Stimulated activated CD4-positive, alpha-beta T cell treated with anti-CD3 and anti-CD28 coated beads, Interleukin-12 subunit alpha, Interleukin-12 subunit beta, amount 100 ng/mL, for 48 hours (primary cell): ENCODE measurements at places on chromosomes 7 and 10.

DNA sequence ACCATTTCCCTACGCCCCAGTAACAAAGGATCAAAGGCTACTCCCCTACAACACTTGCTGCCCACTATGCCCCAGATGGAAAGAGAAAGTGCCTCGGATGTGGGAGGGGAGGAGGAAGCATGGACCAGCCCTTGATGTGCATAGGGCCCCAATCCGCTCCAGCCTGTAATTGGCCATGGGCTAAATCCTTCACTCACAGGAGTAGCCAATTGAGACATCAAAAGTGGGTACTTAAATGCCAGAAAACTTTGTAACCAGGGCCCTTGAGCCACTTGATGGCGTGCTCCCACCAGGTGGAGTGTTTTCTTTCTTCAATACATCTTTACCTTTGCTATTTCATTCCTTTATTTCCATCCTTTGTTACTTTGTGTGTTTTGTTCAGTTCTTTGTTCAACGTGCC is 500.5 kb upstream of the LRRN3 start:
- no peak for DNase-seq

DNA sequence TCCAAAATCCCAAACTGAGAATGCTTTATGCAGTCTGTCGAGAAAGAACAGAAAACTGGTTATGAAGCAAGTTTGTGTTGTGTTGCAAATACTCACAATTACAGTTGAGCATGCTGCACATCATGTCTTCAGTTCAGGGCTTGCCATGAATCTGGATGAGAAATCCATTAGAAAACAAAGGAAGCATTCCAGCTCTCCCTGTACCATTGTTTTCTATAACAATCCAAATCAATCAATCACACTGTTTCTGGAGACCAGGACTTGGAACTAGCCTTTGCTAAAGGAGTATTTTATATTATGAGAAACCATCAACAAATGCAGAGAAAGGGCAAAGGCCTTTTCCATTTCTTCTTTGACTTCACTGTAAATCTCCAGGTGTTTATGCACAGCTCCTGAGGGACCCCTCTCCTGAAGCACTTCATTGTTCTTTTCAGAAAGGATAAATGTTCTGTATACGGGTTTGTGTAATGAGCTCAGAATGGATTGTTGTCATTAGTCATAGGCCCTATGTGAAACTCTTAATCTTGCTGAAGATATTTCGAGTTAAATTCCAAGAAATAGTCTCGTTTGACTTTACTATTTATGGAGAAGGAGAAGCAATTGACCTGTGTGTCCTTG is 364.7 kb upstream of the POM121L12 start:
- no peak for DNase-seq

DNA sequence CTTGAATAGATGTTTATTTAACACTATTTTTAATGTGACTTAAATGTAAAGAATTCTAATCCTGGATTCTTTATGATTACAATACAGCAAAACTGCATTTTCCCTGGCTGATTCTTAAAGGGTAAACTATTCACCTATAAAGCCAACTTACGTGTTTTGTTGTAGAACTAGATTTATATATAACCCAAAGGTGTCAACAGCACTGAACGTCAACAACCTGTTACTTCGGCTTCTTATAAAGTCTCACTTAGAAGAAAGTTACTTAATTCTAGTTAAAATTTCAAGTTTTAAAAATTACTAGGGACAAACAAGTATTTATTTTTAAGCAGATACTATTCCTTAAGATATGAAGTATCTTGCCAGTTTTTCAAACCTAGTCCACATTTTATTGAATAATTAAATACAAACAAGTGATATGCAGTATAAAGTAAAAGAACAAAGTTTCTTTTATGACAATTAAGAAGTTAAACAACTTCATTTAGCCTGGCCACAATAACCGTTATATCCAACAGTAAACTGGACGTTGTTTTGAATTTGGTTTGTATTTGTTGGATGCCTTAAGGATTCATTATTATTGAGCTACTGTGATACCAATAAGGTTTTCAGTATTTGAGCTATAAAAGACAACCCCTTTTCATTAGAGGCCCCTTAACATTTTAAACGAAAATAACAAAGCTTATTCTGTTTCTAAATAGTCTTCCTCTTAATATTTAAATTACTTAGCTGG is 83.1 kb downstream of the SNX10 start:
- DNase-seq, result no peak

- no peak for DNase-seq
Observed at GRCh38 chr10:132920101-132920925, 22.1 kb downstream of the CFAP46 start.

GRCh38 chr7:37128327-37129034 is 320.2 kb downstream of the ELMO1 start:
- DNase-seq, result no peak

DNA sequence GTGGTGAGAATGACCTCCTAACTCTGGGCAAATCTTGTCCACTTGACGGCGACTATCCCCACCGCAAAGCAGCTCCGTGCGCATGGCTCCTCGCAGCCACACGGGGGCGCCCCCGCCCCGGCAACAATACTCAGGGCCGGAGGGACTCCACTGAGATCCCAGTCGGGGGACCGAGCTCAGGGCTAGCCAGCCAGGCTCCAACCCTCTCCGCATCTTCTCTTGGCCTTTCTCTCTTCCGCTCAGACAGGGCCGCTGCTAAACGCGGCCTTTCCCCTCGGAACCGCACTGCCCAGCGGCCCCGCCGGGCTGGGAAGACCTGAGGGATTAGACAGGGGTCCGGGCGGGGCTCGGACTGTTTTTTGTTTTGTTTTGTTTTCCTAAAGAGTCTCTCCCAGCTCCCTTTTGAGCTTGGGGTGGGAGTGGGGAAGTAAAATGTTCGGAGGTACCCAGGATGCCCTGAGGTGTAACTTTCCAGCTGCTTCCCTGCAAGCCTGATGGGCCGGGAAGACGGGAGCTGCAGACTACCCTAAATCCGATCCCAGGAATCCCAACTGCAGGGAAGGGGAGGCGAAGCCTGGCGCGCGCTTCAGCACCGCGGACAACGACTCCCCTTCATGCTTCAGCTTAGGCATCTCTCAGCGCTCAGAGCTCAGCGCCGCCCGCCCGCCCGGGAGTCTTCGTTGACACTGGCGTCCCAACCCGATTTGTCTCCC is 2.7 kb downstream of the KCNIP2 start:
- peak; percentile 72 for DNase-seq

DNA sequence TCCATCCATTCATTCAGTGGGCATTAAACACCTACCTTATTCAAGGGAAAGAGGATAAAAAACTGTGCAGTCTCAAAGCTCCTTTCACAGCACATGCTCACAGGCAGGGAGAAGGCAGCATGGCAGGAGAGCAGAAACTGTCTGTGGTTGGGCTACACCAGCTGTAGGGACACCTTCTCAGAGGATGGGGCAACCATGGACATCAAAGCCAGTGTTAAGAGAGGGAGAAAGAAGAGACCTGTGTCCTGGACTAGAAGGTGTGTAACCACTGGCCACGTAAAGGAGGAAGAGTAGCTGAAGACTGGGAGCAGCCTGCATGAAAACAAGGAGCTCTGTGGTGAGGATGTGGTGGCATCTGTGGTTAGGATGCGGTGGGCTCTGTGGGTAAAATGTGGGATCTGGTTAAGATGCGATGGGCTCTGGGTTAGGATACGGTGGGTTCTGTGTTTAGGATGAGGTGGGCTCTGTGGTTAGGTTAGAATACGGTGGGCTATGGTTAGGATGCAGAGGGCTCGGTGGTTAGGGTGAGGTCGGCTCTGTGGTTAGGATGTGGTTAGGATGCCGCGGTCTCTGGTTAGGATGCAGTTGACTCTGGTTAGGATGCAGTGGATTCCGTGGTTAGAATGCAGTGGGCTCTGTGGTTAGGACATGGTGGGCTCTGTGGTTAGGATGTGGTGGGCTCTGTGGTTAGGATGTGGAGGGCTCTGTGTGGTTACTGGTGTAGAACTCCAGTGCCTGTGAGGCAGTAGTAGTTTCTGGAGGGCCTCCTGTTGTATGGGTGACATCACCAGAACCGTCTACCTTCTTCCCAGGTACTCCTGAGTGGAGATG is 197.6 kb downstream of the WDR37 start:
- DNase-seq, result no peak
